Left ventricle myocardium inferior (tissue), 1 donor: ENCODE measurements at places on chromosomes 5 and 9. TPM values are rescaled to one million over a fixed set of nuclear protein-coding genes. Genes with fewer than 3 reads are reported as not detected.

FANCC gene
- 4.1 TPM for total RNA-seq

ANKS6 gene
- 4.8 TPM for total RNA-seq

DNA sequence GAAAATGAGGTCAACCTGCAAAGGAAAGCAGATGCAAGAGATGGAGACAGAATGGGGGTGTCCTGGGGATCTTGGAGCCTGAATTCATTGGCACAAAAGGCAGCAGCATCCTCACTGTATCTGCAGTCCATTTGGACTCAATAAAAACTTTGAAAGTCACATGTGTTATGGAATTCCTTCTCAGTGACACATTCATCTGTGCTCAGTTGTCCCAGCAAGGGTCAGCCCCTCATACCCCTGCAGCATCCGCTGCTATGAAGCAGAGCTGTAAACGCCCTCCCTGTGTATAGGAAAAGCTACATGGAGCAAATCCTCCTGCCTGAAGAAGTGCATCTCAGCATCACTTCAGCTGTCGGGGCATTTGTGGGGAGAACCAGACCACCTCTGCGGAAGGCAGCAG lies 14.5 kb upstream of the RARS1 start:
- DNase-seq: no peak

DNA sequence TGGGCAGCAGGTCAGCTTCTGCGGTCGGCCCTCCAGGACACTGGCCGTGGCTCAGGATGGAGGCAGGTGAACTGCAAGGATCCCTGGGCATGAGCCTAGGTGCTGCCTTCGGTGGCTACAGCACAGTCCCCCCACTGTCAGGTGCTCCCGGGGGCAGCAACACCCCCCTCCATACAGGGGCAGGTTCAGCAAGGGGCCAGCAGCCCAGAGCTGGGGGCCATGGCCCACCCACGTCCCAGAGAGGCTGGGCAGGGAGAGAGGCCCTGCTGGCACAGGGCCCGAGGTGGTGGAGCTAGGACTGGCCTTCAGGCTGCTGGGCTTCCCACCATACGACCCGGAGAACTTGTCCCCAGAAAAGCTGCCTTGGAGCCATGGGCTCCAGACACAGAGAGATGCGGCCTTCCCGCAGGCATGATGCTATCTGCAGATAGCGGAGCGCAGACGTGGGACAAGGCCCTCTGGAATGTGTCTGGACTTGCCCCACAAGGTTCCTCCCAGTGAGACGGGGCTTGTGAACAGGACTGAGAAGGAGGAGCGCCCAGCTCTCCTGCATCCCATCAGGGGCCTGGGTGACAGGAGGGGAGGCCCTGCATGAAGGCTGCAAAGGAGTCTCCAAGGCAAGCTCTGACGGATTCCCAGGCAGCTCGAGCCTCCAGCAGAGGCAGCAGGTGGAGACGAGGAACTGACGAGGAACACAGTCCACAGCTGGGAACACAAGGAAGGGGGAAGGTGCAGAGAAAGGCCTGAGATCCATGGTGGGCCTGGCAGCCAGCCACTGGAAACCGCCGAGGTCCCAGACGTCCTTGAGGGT lies 111.1 kb downstream of the VAV2 start:
- DNase-seq: no peak

DNA sequence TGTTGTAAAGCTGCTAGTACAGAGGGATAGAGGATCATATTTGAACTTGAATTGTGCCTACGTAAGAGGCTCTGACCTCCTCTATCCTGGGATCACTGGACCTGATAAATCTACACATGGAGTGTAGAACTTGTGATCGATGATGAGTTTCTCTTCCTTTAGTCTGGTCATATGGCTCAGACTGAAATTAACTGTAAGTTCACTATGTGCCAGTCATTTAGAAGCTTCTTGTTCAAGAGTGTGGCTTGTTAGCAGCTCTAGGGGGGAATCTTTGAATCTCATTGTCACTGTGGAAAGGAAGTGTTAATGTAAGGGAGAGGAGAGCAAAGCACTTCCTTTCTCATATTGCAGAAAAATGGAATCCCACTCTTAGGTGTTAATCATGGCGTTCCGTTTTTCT lies 12.1 kb downstream of the ZBTB34 start:
- no peak for DNase-seq

- DNase-seq: no peak
Observed at GRCh38 chr9:126991183-126991582, 76.6 kb downstream of the RALGPS1 start.
